ENCODE measurements at places on chromosomes 3 and 15.

DNA sequence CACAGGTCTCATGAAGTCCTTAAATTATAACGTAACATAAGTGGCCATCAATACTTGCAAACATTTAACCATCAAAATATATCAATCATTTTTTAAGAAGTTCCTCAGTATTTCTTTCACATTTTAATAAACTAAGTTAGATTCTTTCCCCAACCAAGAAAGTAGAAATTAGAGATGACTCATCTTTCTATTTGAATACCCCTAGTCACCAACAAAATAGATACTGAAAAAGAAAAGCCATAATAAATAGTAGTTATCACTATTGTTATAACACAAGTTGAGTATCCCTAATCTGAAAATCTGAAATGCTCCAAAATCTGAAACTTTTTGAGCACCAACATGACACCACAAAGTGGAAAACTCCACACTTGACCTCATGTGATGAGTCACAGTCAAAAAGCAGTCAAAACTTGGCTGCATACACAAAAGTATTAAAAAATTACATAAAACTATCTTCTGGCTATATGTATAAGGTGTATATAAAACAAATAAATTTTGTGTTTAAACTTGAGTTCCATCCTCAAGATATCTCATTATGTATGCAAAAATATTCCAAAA, 3.7 kb downstream of the SHQ1 start:
- no peak for DNase-seq

DNA sequence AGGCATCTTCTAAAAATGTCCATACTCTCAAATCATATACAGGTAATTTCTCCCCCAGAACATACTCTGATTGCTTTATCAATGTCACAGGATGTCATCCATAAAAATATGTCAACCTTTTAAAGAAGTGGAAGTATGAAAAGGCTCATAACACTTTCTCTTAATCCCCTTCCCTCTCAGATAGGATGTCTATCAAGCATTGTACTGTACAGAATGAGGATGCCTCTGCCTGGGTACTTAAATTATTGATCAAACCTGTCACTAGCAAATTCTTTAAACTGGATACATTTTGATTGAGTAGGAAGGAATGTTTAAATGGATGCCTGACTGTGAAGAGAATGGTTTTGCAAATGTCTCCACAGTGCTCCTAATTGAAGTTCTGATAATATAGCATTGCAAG, 168.7 kb downstream of the EPHA3 start:
- no peak for DNase-seq

DNA sequence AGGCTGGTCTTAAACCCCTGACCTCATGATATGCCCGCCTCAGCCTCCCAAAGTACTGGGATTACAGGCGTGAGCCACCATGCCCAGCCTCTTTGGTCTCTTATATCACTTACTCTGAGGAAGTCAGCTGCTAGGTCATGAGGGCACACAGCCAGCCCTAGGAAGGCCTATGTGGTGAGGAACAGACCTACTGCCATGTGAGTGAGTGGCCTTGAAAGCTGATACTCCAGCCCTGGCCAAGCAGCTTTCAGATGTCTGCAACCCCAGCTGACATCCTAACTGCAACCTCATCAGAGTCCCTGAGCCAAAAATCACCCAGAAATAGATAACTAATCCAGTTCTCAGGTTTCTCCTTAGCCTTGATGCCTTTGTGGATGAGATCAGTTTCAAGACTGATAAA, 224.3 kb downstream of the EDEM1 start:
- no peak for DNase-seq

DNA sequence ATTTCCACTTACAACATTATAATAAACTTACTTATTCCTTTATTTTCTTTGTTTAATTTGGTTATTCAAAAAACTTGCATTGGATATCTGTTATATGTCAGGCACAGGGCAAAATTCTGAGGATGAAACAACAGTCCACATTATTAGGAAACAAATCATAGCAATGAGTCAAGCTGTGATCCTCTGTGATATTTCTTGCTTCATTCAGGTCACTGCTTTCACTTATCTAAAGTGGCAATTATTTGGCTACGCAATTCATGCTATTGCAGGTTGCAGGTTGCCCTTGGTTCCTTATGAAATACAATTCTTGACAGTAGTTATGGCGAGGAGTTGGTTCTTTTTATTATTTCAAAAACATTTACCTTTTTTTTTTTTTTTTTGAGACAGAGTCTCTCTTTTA, 66.4 kb upstream of the CNTN6 start:
- no peak for DNase-seq

DNA sequence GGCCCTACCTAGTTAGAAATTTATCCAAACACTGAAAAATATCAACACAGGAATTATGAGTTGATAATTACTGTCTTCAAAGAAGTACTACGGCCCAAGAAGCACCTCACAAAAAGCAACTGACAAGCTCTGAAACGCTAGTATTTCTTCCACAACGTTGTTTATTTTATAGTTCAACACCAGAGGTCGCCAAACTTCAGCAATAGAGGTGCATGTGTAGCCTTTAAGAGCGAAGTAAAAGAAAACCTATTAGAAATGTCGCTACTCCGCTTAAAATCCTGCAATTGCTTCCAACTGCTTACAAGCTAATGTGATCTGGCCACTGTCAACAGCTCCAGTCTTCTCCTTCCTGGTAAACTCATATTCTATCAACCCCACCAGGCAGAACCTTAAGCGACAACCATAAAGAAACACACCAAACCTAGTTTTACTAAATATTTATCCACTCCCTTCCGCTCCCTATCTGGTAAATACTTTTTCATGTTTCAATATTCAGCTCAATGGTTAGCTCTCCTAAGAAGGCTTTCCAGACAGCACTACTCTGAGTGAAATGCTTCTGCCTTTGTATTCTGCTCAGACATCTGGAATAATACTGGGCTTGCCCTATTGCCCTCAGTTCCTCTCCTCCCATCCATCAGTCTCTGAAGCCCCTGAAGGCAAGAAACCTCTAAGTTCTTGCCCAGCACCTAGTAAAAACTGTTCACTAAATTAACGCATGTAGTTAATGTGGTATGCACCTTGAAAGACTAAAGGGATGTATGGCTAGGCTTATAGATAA, 110.2 kb downstream of the NR1I2 start:
- DNase-seq: no peak

GRCh38 chr3:32372213-32372490, 19.5 kb upstream of the CMTM7 start:
- DNase-seq: no peak

DNA sequence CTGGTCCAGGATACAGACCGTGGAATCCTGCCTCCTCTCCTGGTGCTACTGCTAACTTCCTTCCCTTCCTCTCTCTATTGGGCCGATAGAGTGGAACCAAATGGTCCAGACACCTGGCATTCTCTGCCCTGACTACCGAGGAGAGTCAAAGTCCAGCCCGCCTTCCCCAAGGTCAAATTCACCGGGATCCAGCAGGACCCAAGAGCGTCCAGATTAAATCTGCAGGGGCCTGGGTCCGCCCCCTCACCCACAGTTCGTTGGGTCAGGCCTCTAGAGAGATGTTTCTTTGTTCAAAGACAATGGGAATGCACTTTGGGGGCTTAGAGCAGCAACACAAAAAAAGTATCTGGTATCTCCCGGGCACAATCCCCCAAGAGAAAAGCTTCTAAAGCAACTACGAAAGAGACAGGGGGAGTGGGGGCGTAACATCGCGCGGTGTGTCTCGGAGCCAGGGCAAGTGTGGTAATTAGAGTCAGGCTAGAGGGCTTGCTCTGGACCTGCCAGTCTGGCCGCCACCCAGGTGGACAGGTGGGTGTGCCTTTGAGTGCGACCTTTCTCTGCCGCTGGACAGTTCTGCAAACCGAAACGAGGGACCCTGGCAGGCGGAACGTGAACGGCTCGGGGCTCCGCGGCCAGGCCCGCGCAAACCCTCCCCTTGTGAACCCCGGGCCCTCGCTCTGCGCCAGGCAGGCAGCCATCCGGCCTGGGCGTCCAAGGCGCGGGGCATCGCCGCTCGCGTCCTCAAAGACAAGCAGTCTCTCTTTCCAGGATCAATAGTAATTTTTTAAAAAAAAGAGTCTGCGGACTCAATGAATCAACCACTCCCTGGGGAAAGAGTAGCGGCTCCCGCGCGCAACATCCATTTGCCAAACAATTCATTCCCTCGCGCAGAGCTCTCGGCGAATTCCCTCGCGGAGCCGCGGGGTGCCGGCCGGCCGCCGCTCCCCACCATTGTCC, 806 bp downstream of the KLHL25 start:
- DNase-seq: peak; percentile 19

GRCh38 chr3:25945836-25946235, 155.9 kb downstream of the OXSM start:
- no peak for DNase-seq

GRCh38 chr3:48847053-48847503, 596 bp downstream of the PRKAR2A start:
- DNase-seq: peak; percentile 48

DNA sequence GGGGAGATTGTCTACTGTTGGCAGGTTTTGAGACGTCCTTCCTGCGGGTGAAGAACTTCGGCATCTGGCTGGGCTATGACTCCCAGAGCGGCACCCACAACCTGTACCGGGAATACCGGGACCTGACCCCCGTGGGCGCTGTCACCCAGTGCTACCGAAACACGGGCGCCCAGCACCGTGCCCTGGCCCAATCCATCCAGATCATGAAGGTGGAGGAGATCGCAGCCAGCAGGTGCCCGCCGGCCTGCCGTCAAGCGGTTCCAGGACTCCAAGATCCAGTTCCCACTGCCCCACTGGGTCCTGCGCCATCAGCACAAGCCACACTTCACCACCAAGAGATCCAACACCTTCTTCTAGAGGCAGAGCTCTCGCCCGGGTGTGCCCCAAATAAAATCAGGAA, 194.9 kb upstream of the EPHA6 start:
- DNase-seq: no peak
